Fibroblast of skin of right biceps (primary cell): ENCODE measurements at places on chromosomes 6 and 20.

DNA sequence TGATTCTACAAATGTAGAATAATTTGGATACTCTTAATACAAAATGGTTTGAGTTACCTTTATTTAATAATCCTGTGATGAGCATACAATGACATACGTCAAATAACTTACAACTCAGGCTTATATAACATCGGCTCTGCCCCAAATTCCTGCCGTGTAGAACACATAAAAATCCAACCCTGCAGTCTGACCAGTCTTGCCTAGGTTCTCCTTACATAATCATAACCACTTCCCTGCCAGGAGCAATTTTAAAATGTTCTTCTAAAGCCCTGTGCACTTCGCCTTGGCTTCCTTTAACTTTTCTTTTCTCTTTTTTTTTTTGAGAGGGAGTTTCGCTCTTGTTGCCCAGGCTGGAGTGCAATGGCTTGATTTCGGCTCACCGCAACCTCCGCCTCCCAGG, 16.2 kb upstream of the IER3 start:
- no peak for DNase-seq

- DNase-seq: no peak
Observed at GRCh38 chr20:62254021-62254724, 15.9 kb downstream of the OSBPL2 start.

GRCh38 chr6:55449225-55449624, 122.0 kb downstream of the GFRAL start:
- DNase-seq: no peak

DNA sequence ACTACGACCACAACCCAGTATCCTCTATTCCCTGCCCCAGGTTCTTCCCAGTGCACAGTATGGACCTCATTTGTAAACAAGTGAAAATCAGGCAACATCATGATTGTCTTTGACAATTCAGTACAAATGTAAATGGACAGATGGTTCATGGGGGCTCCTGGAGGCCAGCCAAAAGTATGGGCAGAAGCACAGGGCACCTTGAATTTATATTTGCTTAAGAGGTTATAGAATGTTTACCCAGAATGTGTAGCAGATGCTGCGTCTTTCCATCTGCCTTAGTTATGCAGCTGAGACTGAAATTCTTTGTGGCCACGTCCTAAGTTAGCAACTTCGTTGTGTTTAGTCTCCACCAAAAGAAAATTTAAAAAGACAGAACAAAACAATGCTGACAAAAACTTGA, 559.6 kb upstream of the NRSN1 start:
- DNase-seq: no peak

DNA sequence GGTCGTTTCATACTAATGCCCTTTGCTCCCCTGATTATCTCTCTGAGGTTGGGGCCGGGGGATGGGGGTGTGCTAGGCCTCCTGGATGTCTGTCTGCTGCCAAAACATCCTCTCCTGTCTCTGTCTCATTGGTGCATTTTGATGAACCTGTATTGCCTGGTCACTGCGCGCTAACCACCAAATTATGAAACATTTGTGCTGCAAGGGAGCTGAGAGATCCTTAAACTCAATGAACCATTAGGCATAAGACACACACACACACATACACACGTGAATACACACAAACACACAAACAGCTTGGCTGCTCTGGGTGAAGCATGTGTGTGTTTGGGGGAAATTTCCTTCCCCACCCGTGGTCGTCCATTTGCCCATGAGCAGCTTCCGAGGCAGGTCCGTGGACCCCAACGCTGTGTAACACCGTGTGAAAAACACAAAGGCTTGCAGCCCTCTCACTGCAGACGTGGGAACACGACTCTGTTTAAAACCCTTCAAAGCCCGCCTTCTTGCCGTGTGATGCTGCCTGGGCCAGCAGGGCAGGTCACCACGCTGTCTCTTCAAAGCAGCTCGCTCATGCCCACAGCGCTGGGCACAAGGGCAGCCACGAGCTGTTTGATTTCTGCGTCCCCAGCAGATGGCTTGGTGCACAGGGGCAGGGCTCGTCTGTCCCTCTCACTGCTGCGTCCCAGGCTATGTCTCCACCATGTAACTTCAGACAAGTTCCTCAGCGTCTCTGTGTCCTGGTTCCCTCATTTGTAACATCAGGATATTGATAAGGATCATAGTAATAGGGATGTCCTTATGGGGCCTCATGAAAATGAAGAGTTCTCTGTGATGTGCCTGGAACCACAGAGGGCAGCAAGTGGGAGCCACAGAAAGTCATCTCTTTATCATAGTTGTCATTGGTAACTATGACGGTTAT, 96.8 kb downstream of the CDH26 start:
- no peak for DNase-seq

GRCh38 chr6:135094403-135094821, 39.8 kb upstream of the HBS1L start:
- peak; percentile 15 for DNase-seq

- DNase-seq: no peak
Observed at GRCh38 chr6:36998723-36999038, 6.8 kb upstream of the FGD2 start.

DNA sequence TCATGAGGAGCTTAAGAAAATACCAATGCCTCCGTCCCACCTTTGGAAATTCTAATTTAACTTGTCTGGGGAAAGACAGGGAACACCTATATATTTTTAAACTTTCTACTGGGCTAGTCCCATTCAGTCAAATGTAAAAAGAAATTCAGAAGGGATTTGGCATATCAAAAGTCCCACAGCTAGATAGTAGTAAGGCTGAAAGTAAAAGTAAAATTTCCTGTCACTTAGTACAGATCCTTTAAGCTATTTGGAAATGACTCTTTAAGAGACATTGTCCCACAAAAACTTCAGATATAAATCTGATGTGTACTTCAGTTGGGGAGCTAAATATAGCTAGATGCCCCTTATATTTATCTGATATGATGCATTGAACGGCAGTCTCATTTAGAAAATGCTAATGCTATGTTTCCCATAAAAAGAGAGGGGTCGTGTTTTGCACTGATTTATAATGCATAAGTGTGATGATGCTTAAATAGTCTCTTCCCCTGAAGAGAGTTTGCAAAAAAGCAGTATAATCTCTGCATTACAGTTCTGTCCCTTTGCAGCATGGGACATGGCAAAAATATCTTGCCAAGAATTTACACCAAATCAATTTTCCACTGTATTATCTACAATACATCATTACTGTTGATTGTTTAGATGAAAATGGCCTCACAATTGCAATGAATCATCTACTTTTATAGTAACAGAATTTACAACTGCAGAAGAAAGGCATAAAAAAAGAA, 860.8 kb upstream of the MAP3K7 start:
- no peak for DNase-seq

DNA sequence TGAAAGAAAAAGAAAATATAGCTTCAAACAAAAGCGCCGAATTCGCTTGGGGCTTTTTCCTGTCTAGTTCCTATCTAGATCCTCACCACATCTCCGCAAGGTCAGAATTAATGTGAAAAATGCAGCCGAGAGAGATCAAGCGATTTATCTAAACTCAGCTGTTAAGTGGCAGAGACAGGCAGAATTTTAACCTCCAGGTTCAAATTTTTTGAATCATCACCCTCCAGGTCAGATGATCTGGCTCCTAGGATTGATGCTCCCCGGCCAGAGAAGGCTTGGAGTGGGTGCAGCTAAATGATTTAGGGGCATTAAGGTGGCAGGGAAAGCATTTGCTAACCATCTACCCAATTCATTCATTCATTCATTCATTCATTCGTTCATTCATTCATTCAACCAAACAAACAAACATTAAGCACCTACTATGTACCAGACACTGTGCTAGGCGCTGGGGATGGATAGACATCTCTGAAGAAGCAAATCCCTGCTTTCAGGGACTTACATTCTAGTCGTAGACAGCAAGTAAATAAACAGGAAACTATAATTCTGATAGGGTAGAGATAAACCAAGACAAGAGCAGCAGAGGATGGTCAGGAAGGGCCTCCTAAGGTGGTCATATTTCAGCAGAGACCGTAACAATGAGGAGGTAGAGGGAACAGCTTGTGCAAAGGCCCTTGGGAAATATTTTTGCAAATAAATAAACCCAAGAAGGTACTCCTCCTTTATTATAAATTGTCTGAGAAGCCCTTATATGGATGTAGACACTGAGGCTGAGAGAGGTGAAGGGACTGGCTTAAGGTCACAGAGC, 672 bp upstream of the UBE2V1 start:
- DNase-seq: no peak

GRCh38 chr6:82785206-82785605, 280.4 kb downstream of the UBE3D start:
- no peak for DNase-seq

DNA sequence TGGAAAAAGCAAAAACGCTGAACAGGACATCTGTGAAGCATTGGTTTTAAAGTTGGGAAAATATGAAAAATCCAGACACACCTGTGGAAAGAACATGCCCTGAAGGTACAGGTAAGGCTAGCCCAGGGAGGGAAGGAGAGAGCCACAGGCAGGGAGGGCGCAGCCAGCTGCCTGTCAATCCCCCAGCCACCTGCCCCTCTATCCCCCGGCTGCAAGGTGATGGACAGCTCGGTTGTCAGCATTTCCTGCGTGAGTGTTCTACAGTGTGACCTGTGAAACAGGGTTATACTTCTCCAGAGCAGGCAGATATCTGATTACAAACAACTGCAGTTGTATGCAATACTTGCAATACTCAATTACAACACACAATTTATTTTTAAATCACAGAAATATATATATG, 358.1 kb downstream of the SMOC2 start:
- no peak for DNase-seq

GRCh38 chr20:19692685-19693119, 65.4 kb upstream of the RIN2 start:
- peak; percentile 20 for DNase-seq

DNA sequence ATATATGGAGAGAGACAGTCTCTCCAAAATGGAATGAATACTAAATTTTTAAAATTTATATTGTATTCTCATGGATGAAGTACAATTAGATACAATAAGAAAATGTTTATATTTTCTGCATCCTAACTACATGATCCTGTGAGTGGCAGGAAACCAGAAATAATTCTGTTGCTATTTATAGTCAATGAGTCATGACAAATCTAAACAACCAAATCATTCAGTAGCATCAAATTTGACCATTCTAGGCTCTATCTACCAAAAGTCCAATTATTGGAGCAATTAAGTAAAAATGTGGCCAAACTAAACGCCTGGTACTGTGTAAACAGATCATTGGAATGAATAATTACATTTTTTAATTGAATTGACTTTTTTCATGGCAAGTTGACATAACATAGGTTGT, 959.8 kb downstream of the EPHA7 start:
- no peak for DNase-seq

- no peak for DNase-seq
Observed at GRCh38 chr6:6178795-6179194, 141.7 kb downstream of the F13A1 start.

GRCh38 chr6:45663251-45664221, 285.8 kb upstream of the SUPT3H start:
- peak; percentile 55 for DNase-seq

DNA sequence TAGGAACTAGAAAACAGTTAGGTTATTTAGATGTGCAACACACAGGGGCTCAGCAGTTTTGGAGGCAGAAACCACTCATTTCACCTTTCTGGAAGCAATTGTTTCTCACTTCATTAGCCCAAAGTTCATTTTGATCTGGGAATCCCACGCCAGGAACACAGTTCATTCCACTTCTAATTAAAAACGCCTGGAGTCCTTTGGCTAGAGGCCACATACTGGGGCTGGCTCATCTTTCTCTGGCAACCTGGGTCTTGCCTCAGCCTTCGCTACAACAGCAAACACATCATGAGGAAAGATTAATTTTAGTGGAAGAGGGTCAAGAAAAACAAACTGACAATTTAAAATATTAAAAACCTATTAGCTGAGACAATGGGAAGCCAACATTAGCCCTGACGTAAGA, 69.7 kb downstream of the RFPL4B start:
- peak; percentile 82 for DNase-seq

GRCh38 chr20:3224681-3225421, 14.1 kb downstream of the SLC4A11 start:
- DNase-seq: no peak

- peak; percentile 18 for DNase-seq
Observed at GRCh38 chr20:20594171-20594530, 118.3 kb downstream of the RALGAPA2 start.

GRCh38 chr6:30801950-30802349, 57.6 kb upstream of the IER3 start:
- no peak for DNase-seq

DNA sequence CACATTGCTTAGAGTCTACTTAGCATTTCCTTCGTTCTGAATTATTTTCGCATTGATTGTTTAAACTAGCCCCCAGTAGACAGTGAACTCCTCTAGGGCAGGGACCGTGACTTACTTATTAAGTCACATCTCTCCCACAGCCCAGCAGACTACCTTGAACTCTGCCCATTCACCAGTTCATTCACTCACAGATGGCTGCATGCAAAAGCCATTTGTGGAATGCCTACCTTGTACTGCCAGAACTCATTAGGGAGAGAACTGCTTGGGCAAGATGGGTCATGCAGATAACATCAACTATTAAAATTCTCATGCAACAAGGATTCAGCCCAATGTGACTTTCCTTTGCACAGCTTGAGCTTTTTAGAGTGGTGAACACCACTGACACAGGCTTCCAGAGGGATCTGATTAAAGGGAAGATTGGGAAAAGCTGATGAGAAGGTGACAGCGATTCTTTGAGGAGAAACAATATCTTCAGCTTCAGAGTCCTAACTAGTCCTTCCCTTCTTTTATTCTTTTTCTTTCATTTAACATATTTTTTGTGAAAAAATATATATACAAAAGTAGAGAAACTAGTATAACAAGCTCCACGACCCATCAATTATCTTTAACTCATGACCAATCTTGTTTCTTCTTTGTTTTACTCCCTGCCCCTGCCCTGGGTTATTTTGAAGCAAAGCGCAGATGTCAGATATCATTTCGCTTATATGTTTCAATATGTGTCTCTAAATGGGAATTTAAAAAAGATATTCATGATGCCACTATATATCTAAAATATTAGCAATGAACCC, 273.9 kb downstream of the CDC5L start:
- DNase-seq: peak; percentile 91

DNA sequence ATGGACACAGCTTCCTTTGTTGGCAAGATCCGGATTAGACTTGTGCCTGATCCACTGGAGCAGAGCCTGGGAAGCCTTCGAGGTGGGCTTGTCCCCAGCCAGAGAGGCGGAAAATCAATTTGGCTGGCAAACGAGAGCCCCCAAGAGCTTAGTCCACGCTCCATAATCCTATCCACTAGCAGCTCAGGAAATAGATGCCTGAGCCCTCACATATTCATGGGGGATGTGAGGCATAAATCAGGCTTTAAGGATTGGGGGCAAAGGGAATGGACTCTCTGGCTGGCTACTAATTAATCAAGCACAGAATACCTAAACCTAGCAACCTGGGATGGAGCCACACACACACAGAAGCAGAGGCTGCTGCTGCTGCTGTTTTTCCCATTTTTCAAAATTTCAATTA, 137.9 kb downstream of the PKHD1 start:
- DNase-seq: no peak

- no peak for DNase-seq
Observed at GRCh38 chr20:17595856-17596255, 26.0 kb downstream of the DSTN start.

GRCh38 chr6:93962566-93962965, 543.2 kb upstream of the EPHA7 start:
- no peak for DNase-seq
